ENCODE measurements at places on chromosomes 3 and 15. TPM values are rescaled to one million over a fixed set of nuclear protein-coding genes. Genes with fewer than 3 reads are reported as not detected.

DNA sequence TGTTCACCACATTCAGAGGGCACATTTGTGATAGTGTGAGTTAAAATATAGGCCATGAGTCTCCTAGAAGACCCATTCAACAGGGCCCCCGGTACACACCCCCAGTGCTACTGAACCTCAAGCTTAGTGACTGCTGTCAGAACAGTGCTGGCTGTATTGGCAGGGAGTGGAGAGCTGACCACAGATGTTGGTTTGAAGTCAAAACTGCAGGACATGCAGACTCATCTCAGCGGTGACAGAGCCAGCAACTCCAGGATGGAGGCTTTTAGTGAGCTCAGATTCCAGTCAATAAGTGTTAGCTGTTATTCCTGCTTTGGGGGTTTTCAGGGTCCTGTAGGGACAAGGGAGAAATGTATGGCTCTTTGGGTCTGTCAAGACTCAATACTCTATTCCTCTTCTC, 29.1 kb downstream of the PRR20G start:
- no peak overlapping the region for H3K27ac ChIP-seq
- peaks cover 48% of the 10 kb centered on the region for H3K27me3 ChIP-seq
- DNase-seq, result no peak
- H3K36me3 ChIP-seq, result peaks cover 2% of the 10 kb centered on the region

SPSB4 gene
- not detected for total RNA-seq

AMOTL2 gene
- not detected for total RNA-seq

PPARG gene
- 1.1 TPM for total RNA-seq

DPPA2 gene
- not detected for total RNA-seq

GRCh38 chr3:194876403-194877095, 190.9 kb downstream of the FAM43A start:
- H3K27ac ChIP-seq, result no peak overlapping the region
- peaks cover 13% of the 10 kb centered on the region for H3K4me1 ChIP-seq
- no peak overlapping the region for H3K4me3 ChIP-seq
- peaks cover 44% of the 10 kb centered on the region for H3K27me3 ChIP-seq

DNA sequence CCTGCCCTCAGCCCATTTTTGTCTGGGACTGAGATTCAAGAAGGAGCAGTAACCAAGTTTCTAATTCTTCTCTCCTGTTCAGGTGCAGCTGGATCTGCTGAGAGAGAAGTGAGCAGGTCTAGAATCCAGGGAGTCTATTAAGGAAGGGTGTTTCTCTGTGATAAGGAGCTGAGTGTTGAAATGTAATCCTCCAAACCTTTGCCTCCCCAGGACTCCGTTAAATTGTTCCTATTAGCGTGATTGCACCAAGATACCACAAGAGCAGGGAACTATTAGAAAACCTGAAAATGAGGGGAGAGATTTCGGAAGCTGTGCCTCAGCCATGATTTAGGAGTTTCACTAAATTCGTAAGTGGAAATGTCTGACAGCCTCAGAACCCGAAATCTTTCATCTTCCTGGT, 192.6 kb downstream of the EBLN2 start:
- H3K27ac ChIP-seq, result no peak overlapping the region
- no peaks in the 10 kb centered on the region for H3K4me1 ChIP-seq
- no peaks in the 10 kb centered on the region for H3K36me3 ChIP-seq
- peaks cover 25% of the 10 kb centered on the region for H3K27me3 ChIP-seq
- no peak overlapping the region for H3K4me3 ChIP-seq

ZMYND10 gene
- 1.1 TPM for total RNA-seq

GABRR3 gene
- not detected for total RNA-seq

ATOSA gene
- total RNA-seq, result 120 TPM

DNA sequence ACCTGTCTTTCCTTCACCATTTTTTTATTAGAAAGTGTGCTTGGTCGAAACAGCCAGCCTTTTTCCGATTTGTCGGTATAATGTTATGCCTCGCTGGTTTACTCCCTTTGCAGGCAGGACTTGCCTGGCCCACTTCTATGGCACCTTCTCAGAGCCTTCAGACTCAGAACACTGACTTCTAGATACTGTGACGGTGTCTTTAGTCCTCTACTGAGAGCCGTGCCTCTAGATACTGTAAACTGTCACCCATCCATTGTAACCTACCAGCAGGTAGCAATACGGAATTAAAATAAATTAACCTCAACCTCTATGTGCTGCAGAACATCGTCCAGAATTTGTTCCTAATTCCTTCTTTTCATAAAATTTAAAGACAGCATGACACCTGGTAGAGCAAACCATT, 247.7 kb upstream of the TTC14 start:
- no peak for DNase-seq
- H3K27ac ChIP-seq, result no peak overlapping the region
- H3K4me1 ChIP-seq, result no peaks in the 10 kb centered on the region
- H3K36me3 ChIP-seq, result no peaks in the 10 kb centered on the region
